ENCODE measurements at places on chromosomes 6 and 20. TPM values are rescaled to one million over a fixed set of nuclear protein-coding genes. Genes with fewer than 3 reads are reported as not detected.
A peak's percentile ranks its signal among the peaks of the same experiment; 100 is the strongest.

DNA sequence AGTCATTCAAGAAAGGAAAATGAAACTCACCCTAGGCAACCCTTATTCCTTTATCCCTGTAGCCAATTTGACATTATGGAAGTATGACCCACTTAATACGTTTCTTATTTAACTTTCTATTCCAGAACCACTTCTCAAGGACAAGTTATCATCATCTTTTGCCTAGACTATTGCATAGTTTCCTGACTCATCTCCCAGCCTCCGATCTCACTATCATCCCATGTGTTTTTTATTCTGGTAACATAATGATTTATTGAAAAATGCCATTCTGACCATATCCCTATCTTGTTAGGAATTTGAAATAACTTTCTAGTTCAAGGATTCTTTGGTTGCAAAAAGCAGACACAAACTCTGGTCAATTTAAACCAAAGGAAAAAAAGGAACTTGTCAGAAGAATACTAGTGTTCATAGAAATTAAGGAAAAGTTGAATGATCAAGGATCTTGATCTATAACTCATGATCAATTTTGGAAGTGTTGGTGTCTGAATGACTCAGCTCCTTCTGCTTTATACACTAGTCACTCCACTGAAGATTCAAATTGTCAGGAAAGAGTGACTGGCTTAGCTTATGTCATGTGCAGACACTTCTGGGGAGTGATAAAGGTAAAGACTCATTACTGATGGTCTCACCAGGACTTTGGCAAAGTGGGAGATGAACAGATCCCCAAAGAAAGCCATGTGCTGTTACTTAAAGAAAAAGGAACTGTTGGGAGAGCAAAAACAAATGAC, 8.5 kb upstream of the TINAG start:
- no peak overlapping the region for H3K4me3 ChIP-seq
- DNase-seq: no peak
- no peaks in the 10 kb centered on the region for H3K36me3 ChIP-seq
- no peak overlapping the region for H3K27ac ChIP-seq
- H3K27me3 ChIP-seq: no peaks in the 10 kb centered on the region

- DNase-seq: no peak
- H3K27me3 ChIP-seq: no peaks in the 10 kb centered on the region
- no peaks in the 10 kb centered on the region for H3K4me1 ChIP-seq
- H3K36me3 ChIP-seq: no peaks in the 10 kb centered on the region
- H3K27ac ChIP-seq: no peak overlapping the region
- H3K4me3 ChIP-seq: no peak overlapping the region
These were observed 1118.8 kb upstream of the MAP3K7 start for GRCh38 chr6:91705646-91706045.

GRCh38 chr20:47500554-47500953, 1.1 kb upstream of the NCOA3 start:
- H3K36me3 ChIP-seq: no peaks in the 10 kb centered on the region
- peak overlapping the region; percentile 80 for H3K27ac ChIP-seq
- DNase-seq: no peak
- peaks cover 27% of the 10 kb centered on the region for H3K4me1 ChIP-seq
- H3K4me3 ChIP-seq: no peak overlapping the region

GRCh38 chr20:24694727-24695528, 225.5 kb downstream of the SYNDIG1 start:
- no peak for DNase-seq
- H3K4me3 ChIP-seq: no peak overlapping the region
- H3K27me3 ChIP-seq: no peaks in the 10 kb centered on the region
- H3K4me1 ChIP-seq: no peaks in the 10 kb centered on the region

GRCh38 chr6:66623050-66623449, 916.0 kb upstream of the EYS start:
- H3K27me3 ChIP-seq: no peaks in the 10 kb centered on the region
- DNase-seq: no peak
- H3K36me3 ChIP-seq: no peaks in the 10 kb centered on the region
- no peak overlapping the region for H3K27ac ChIP-seq
- H3K4me3 ChIP-seq: no peak overlapping the region
- H3K4me1 ChIP-seq: no peaks in the 10 kb centered on the region

DNA sequence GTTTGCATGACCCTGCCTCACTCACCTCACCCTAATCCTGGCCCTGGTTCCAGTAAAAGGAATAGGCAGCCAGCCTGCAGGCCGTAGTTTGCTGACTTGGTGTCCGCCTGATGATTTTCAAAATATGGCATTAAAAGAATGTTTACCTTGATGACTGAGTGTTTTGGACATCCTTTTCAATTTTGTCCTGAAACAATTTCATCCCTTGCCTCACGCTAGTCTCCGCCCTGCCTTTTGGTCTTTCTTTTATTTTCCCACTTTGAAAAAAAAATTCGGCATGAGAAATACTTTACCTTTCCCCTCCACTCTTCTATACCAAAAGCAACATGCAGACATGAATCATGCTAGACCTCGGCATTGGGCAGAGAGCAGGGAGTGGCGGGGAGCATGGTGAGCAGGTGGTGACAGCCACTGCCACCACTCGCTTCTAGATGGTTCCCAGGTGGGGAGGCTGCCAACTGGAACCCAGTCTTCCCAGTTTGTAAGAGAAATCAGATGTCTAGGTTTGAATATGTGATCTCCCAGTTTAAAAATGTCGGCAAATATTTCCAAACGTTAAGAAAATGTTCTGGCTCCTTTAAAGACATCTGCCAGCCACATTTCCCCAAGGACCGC, 9.4 kb downstream of the CD40 start:
- H3K4me1 ChIP-seq: no peaks in the 10 kb centered on the region
- H3K36me3 ChIP-seq: no peaks in the 10 kb centered on the region
- no peak for DNase-seq
- no peak overlapping the region for H3K27ac ChIP-seq
- H3K27me3 ChIP-seq: peaks cover 6% of the 10 kb centered on the region

- no peak overlapping the region for H3K4me3 ChIP-seq
- no peak overlapping the region for H3K27ac ChIP-seq
- no peaks in the 10 kb centered on the region for H3K27me3 ChIP-seq
- H3K36me3 ChIP-seq: peaks cover 46% of the 10 kb centered on the region
- no peak for DNase-seq
These were observed 34.3 kb downstream of the UQCC2 start for GRCh38 chr6:33677143-33677660.

DNA sequence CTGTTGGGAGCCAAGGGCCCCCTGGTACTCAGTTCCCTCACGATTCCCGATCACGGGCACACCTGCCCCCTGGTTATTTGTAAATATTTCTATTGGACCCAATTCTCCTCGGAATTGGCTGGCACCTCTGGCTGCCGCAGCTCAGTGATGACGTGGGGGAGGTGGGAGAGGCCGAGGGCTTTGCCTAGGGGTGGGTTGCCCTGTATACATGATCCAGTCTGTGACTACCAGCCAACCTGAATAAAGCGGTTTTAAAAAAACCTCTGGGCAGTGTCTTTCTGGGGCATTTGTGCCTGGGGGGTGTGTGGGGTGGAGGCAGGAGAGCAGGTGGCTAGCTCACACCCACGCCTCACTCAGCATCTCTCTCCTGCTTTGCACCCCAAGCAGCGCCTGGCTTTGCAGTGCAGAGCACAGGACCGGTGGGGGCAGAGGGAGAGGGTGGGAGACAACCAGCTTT, 42.2 kb downstream of the VSTM2L start:
- no peak overlapping the region for H3K27ac ChIP-seq
- no peaks in the 10 kb centered on the region for H3K36me3 ChIP-seq
- no peaks in the 10 kb centered on the region for H3K27me3 ChIP-seq

- no peaks in the 10 kb centered on the region for H3K4me1 ChIP-seq
- DNase-seq: no peak
- no peaks in the 10 kb centered on the region for H3K27me3 ChIP-seq
- no peaks in the 10 kb centered on the region for H3K36me3 ChIP-seq
These were observed 221.4 kb upstream of the PLN start for GRCh38 chr6:118326712-118327111.

GRCh38 chr6:164013480-164014208, 599.1 kb downstream of the QKI start:
- no peaks in the 10 kb centered on the region for H3K27me3 ChIP-seq
- H3K4me1 ChIP-seq: no peaks in the 10 kb centered on the region
- no peak for DNase-seq
- H3K27ac ChIP-seq: no peak overlapping the region
- no peaks in the 10 kb centered on the region for H3K36me3 ChIP-seq

GRCh38 chr6:56890683-56891429, 64.1 kb upstream of the BEND6 start:
- no peak overlapping the region for H3K4me3 ChIP-seq
- no peaks in the 10 kb centered on the region for H3K27me3 ChIP-seq
- DNase-seq: no peak
- H3K27ac ChIP-seq: no peak overlapping the region
- H3K4me1 ChIP-seq: peaks cover 3% of the 10 kb centered on the region

- no peaks in the 10 kb centered on the region for H3K27me3 ChIP-seq
- H3K4me3 ChIP-seq: no peak overlapping the region
- H3K4me1 ChIP-seq: no peaks in the 10 kb centered on the region
- DNase-seq: no peak
- no peaks in the 10 kb centered on the region for H3K36me3 ChIP-seq
These were observed 53.3 kb downstream of the CCDC170 start for GRCh38 chr6:151546941-151547659.

- H3K27me3 ChIP-seq: no peaks in the 10 kb centered on the region
- H3K36me3 ChIP-seq: no peaks in the 10 kb centered on the region
- H3K4me3 ChIP-seq: no peak overlapping the region
- no peak overlapping the region for H3K27ac ChIP-seq
- no peaks in the 10 kb centered on the region for H3K4me1 ChIP-seq
These were observed 73.0 kb upstream of the ENPP5 start for GRCh38 chr6:46243754-46244153.

- H3K27me3 ChIP-seq: no peaks in the 10 kb centered on the region
- no peak overlapping the region for H3K27ac ChIP-seq
- H3K4me3 ChIP-seq: no peak overlapping the region
- no peaks in the 10 kb centered on the region for H3K4me1 ChIP-seq
- no peak for DNase-seq
These were observed 215.4 kb upstream of the PREP start for GRCh38 chr6:105618247-105618646.

GRCh38 chr6:159759645-159760044, 2.2 kb upstream of the ACAT2 start:
- H3K36me3 ChIP-seq: peaks cover 21% of the 10 kb centered on the region
- no peak for DNase-seq
- no peaks in the 10 kb centered on the region for H3K27me3 ChIP-seq

GRCh38 chr6:30463242-30463641, 26.1 kb upstream of the HLA-E start:
- H3K27me3 ChIP-seq: peaks cover 88% of the 10 kb centered on the region
- H3K27ac ChIP-seq: no peak overlapping the region
- H3K36me3 ChIP-seq: no peaks in the 10 kb centered on the region
- peaks cover 46% of the 10 kb centered on the region for H3K4me1 ChIP-seq
- peak overlapping the region; percentile 26 for H3K4me3 ChIP-seq

- no peak overlapping the region for H3K4me3 ChIP-seq
- no peaks in the 10 kb centered on the region for H3K27me3 ChIP-seq
- H3K27ac ChIP-seq: no peak overlapping the region
- H3K36me3 ChIP-seq: no peaks in the 10 kb centered on the region
- H3K4me1 ChIP-seq: no peaks in the 10 kb centered on the region
These were observed 44.1 kb upstream of the RIN2 start for GRCh38 chr20:19713822-19714578.

OTOR gene
- not detected for total RNA-seq

LY6G6F gene
- not detected for total RNA-seq

TBXT gene
- not detected for total RNA-seq

HLA-DQB2 gene
- total RNA-seq: 0.83 TPM

IRAK1BP1 gene
- 3.1 TPM for total RNA-seq

RBPJL gene
- not detected for total RNA-seq

FGD2 gene
- total RNA-seq: 1.3 TPM

BIRC7 gene
- not detected for total RNA-seq

CCN2 gene
- not detected for total RNA-seq

CST11 gene
- not detected for total RNA-seq

GABRR2 gene
- 0.24 TPM for total RNA-seq

PEX3 gene
- 18.0 TPM for total RNA-seq

SAMD5 gene
- total RNA-seq: 0.04 TPM

TINAG gene
- not detected for total RNA-seq

ELOVL2 gene
- not detected for total RNA-seq

TP53TG5 gene
- total RNA-seq: not detected

ANKEF1 gene
- total RNA-seq: 2.3 TPM

Data from CD8-positive, alpha-beta memory T cell (primary cell).